ENCODE measurements at places on chromosomes 3 and 15.

DNA sequence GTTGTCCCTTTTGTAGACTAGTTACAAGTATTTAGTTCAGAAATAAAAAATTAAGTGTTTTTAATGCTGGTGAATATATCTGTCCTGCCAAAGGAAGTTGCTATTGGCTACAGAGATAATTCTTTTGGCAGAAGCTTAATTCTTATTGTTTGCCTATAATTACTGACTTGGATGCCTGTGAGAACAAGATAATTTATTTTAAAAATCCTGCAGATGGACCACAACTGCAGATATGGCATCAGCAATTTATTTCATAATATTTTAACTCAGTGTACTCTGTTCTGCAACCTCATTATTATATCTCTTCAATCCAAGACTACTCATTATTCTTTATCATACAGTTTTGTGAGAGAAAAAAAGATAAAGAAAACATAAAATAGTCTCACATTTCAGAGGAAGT is 789.8 kb downstream of the NAALADL2 start:
- DNase-seq, result no peak

DNA sequence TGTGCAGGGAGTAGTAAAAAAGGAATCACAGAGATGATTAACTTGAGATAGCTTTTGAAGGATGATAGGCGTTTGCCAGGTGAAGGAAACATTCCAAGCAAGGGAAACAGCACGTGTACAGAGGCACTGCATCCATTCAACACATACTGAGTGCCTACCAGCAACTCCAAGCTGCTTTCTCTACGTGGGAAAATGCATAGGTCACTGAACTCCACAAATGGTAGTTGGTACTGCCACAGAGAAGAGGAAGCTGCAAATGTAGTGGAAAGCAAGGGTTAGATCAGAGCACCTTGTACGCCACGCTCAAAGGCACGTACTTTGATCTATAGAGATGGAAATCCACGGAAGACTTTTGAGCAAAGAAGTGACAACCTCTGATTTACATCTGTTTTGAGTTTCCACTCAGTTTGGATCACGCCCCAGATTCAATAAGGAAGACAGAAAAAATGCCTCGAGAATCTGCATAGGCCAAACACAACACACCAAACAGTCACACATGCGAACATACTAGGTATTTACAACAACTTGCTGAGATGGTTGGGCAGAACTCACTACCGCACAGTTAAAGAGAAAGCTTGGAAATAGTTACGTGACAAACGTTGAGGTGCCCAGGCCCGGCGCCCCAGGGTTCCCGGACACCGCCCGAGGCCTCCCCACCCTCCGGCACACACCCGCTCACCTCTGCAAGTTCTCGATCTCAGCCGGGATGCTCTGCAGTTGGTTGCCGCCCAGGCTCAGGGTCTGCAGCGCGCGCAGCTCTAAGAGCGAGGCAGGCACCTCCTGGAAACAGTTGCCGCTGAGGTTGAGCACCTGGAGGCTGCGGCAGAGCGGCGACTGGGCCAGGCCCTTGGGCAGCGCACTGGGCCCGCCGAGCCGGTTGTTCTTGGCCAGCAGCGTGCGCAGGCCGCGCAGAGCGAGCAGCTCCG is 826 bp downstream of the LRRC58 start:
- no peak for DNase-seq

- DNase-seq, result no peak
Observed at GRCh38 chr15:57961919-57962318, 103.6 kb downstream of the ALDH1A2 start.

DNA sequence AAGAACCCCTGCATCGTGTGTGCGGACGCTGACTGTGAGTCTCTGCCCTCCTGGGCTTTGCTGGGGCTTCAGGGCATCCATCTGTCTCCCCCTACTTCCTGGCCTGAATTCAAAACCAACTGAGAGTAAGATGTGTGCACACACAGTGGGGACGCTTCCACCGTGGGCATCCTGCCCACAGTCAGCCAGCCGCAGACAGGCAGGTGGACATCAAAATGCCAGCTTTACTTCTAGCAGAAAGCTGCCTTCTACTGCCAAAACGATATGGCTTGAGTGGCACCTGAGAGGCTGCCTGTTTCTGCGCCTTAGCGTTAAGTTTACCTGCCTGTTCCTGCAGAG is 18.5 kb downstream of the ALDH1A3 start:
- no peak for DNase-seq

DNA sequence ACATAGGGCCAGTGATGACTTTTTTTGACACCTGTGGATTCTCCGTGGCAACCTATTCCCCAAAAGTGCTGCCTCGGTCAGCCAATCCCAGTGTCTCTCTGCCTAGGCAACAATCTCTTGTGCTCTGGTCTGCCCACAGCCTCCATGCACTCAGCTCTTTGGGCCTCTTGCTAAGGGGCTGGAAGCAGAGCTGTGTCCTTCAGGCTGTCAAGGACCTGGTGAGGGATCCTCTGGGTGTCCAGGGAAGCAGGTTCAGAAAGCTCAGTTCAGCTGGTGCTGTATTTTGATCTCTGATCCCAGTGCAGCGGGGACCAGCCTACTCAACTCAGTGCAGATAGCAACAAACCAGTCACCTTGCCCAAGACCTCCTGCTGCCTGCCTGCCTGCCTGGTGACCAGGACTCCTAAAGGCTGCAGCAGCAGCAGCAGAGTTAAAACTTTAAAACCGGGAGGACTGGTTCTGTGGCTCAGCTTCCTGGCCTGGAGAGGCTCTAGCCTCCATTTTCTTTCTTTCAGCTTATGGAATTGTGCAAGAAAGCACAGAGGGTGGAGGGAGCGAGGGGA is 6.2 kb downstream of the PAK6 start:
- DNase-seq, result peak; percentile 91

DNA sequence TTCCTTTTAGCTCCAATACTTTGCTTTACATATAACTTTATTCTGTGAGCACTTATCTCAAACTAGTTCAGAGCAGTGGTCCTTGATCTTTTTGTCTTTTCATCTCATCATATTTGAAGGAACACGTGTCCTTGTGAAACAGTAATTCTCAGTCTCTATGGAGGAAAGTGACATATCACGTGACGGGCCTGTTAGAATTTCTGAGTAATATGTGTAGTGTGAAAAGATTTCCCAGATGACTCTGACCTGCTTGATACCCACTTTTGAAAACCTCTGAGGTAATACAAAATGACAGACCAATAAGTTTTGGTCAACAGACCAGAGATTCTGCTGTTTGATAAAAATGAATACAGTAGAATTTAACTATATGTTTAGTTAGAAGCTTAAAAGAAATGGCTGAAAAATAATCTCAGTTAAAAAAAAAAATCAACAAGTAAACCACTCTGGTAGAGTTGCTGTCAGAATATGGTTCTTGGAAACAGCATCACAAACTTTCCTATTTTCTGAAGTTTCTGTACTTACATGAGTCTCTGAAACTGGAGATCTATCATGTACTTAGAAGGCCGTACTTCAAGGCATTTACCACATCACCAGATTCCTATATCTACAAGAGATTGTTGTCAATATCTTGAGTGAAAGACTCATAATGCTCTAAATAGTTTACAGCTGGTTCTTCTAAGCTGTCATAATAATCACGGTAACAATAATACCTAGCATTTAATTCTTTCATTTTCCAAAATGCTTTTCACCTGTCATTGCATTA is 590.2 kb upstream of the TBL1XR1 start:
- DNase-seq, result no peak

DNA sequence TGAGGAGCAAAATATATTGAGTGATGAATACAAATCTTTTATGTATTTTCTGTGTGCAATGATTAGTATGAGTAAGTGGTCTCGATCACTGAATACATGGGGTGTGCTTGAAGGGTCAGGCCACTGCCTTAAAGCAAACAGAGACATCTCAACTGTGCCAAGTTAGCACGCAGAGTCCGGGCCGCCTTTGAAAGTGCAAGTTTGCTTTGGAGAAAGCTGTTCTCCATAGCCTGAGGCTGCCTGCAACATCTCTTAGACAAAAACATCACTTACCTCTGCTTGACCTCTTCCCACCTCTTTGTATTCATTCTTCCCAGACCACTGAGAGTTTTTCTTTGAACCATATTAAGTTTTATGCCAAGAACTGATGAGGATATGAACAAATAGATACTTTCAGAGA is 267.0 kb downstream of the ZBTB20 start:
- DNase-seq, result no peak

- DNase-seq, result no peak
Observed at GRCh38 chr3:74614107-74614967, at the start of gene CNTN3. TSS of gene CNTN3 (minus strand) at chr3:74614659. CDS start at chr3:74521112, 93,547 bp downstream.

DNA sequence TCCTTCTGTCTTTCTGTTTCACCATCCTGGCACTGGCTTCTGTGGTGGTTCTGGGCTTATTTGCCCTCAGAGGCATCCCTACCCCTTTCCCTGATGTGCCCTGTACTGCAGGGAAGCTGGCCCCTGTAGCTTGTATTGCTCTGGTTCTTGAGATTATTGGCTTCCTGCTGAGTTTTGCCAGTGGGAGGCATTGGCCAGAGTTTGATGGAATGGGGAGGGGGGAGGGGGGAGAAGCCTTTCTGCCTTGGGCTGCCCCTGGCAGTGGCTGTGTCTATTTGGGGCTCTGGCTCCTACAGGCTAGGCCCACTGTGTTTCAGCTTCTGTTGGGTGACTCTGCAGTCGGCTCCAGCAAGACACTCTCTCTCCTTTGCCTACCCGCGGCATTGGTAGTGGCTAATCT is 41.6 kb upstream of the SEMA6D start:
- no peak for DNase-seq

GRCh38 chr15:34665498-34666116 is 82.2 kb upstream of the GOLGA8B start:
- DNase-seq, result no peak

DNA sequence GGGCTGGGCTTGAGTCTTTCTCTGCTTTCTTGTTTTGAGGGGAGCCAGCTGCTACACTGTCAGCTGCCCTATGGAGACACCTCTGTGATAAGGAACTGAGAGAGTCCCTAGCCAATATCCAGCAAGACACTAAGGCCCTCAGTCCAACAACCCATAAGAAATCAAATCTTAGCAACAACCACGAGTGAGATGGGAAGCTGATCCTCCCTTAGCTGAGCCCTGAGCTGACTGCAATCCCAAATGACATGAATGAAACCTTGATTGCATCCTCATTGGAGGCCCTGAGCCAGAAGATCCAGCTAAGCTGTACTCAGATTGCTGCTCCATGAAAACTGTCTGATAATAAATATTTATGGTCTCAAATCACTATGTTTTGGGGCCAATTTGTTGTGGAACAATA is 302.1 kb upstream of the MME start:
- no peak for DNase-seq

- no peak for DNase-seq
Observed at GRCh38 chr15:66581972-66582537, 16.3 kb upstream of the LCTL start.

DNA sequence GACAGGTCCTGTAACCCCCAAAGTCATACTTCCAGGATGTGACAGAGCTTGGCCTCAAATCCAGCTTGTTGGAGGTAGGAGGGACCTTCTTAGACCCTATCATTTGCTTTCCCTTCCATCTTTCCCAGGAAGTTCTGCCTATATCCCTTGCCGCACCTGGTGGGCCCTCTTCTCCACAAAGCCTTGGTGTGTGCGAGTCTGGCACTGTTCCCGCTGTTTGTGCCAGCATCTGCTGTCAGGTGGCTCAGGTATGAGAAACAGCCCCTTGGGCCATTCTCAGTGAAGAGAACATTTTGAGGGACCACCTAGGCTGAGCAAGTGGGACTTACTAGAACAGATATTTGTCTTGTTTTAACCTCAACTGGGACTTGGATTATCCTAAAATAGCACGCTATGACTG is 1.3 kb downstream of the IL17RE start:
- no peak for DNase-seq

GRCh38 chr3:150602426-150603152 is 532 bp upstream of the SELENOT start:
- DNase-seq, result peak; percentile 5

DNA sequence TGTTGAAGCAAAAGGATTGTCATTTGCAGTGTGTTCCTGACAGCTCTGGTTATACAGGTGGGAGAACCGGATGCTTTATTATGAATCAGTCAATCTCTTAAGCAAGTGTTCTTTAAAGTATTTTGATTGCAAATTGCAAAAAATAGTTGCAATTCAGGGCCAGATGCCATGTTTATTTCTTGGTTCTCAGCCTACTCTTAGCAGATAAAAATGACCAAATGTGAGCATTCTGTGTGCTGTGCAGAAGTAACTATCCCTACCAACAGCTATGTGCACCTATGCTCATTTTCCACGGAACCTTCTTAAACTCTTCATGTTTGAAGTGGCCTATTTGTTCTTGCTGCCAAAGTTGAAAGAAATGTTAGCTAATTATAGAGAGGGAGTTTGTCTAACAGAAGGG is 262.3 kb upstream of the RASGRP1 start:
- DNase-seq, result no peak

- DNase-seq, result no peak
Observed at GRCh38 chr3:193686665-193687483, 93.9 kb downstream of the OPA1 start.

- DNase-seq, result no peak
Observed at GRCh38 chr3:15500107-15500724, 21.3 kb downstream of the COLQ start.

DNA sequence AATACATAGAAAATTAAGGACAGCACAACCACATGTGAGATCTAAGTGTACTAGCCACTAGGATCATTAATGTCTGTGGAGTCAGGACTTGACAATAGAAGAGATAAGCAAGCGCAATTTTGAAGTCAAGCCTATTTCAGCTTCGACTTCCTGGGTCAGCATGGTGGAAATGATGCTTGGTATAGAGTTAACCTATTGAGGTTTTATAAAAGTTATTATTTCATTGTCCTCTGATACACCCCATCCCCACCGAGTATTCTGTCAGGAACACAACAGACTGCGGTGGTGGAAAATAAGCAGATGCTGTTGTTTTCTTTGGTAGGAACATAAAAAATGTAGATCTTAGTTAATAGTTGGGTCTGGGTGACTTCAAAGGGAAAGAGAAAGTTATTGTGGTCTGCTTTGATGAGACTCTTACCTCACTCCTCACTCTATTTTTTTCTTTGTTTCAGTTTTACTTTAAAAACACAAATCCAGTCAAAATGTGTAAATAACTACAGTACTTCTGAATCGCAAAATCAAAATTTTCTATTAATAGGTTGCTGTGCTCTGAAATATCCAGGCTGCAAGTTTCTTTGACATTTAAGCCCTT is 82.1 kb downstream of the IL5RA start:
- no peak for DNase-seq

GRCh38 chr3:127214975-127215374 is 22.0 kb downstream of the PRR23E start:
- DNase-seq, result no peak

- no peak for DNase-seq
Observed at GRCh38 chr15:26934848-26935247, 36.1 kb upstream of the GABRG3 start.

- no peak for DNase-seq
Observed at GRCh38 chr3:149535333-149535685, 60.8 kb downstream of the TM4SF4 start.

DNA sequence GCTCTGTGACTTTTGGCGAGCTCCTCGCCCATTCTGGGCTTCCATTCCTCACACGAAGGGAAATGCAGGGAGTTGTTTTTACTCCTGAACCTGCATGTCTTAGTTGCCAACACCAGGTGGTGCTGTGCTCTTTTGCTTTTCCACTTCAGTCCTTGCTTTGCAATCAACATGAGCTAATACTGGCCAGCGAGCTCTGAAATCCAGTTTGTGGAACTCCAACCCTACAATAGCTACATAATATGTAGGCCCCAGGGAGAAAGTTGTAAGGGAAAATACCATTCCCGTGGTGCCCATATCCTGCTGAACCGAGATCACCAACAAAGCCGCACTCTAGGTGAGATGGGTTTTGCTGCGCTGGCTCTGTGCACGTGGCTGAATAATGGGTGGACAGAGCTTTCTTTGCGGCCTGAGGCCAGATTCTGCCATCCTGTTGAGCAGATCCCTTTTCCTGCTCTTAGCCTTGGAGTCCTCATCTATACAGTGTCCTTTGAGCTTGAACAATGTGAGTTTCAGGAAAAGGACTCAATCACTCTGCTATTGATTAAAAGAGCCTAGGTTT is 25.0 kb downstream of the LSM3 start:
- DNase-seq, result peak; percentile 84
